Large intestine (tissue), 12 donors: ENCODE measurements at places on chromosomes 16 and 17. TPM values are rescaled to one million over a fixed set of nuclear protein-coding genes. Genes with fewer than 3 reads are reported as not detected.

DNA sequence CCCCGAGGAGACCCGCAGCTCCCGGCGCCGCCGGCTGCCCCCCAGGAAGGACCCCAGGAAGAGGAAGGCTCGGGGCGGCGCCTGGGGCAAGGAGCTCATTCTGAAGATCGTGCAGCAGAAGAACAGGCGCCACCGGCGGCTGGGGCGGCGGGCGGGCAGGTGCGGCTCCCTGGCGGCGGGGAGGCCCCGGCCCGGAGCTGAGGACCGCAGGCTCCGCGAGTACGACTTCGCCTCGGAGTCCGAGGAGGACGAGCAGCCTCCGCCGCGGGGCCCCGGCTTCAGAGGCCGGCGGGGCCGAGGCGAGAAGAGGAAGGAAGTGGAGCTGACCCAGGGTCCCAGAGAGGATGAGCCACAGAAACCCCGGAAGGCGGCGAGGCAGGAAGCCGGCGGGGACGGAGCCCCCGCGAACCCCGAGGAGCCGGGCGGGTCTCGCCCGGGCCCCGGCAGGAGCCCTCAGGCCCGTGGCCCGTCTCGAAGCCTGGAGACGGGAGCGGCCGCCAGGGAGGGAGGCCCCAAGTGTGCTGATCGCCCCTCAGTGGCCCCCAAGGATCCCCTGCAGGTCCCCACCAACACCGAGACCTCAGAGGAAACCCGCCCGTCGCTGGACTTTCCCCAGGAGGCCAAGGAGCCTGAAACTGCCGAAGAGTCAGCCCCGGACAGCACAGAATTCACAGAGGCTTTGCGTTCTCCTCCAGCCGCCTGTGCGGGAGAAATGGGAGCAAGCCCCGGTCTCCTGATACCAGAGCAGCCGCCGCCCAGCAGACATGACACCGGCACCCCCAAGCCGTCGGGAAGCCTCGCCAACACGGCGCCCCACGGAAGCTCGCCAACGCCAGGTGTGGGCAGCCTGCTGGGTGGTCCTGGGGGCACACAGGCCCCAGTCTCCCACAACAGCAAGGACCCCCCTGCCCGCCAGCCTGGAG lies 22.3 kb upstream of the ZFPM1 start:
- H3K4me1 ChIP-seq: peaks cover 2% of the 10 kb centered on the region
- H3K27me3 ChIP-seq: peaks cover 35% of the 10 kb centered on the region
- H3K4me3 ChIP-seq: peak overlapping the region; percentile 10
- no peak overlapping the region for H3K27ac ChIP-seq

GRCh38 chr17:47708864-47709541 lies 15.0 kb downstream of the TBKBP1 start:
- H3K4me1 ChIP-seq: no peaks in the 10 kb centered on the region
- no peak overlapping the region for H3K27ac ChIP-seq
- DNase-seq: no peak
- H3K27me3 ChIP-seq: peaks cover 21% of the 10 kb centered on the region

GRCh38 chr17:81470944-81471817 lies 41.4 kb downstream of the ACTG1 start:
- no peak overlapping the region for H3K27ac ChIP-seq
- H3K4me1 ChIP-seq: peaks cover 9% of the 10 kb centered on the region

DNA sequence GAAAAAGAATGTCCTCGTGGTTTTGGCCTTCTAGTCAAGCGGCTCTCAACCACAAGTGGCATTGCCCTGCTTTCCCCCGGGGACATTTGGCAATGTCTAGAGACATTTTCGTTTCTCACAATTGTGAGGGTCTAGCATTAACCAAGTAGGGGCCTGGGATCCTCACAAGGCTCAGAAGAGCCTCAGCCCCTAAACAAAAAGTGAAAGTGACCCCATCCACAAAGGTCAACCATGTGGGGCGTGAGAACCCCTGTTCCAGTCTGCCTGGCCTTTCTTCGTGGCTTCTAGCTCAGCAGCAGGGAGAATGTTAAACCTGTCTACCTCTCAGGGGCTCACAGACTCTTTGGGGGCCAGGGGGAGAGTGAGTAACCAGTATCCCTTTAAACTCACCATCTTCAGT lies 4.8 kb upstream of the RPL38 start:
- no peak overlapping the region for H3K4me3 ChIP-seq
- no peak overlapping the region for H3K27ac ChIP-seq
- no peak for DNase-seq
- H3K4me1 ChIP-seq: peaks cover 2% of the 10 kb centered on the region

DNA sequence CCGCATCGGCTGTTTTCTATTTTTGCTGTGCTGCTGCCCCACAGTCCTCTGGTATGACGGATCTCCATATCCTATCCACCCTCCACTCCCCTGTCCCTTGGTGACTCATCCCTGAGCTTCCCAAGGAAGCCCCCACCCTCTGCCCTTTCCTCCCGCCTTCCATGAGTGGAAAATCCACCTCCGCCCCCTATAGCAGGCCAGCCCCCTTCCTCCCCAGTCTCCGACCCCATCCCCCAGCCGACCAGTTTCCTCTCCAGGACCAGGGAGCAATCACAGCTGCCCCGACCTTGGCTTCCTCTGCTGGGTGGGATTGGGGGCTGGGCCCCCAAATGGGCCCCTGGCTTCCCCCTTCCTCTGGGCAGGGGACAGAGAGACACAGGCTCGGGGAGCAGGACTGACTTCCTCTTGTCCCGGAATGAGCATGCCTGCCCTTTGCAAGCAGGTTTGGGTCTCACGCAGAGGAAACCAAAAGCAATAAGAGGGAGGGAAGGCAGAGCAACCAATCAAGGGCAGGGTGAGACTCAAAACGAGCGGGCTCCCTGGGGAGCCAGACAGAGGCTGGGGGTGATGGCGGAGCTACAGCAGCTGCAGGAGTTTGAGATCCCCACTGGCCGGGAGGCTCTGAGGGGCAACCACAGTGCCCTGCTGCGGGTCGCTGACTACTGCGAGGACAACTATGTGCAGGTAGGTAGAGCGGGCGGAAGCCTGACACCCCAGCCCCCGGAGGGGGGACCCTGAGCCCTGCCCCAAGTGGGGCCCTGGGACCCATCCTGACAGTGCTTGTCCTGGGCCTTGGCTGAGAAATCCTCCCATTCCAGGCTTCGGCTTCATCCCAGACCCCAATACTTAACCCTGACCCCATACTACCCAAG lies at the start of the genes ABI3 and GNGT2:
Gene ABI3, plus strand, starts transcription at position 550 of the 872 bp plus-strand sequence. Its CDS starts 18 bp downstream, at position 568.
Gene GNGT2, minus strand, starts transcription at position 417 of the 872 bp plus-strand sequence. CDS start 3,152 bp downstream, outside the sequence.
- H3K4me1 ChIP-seq: no peaks in the 10 kb centered on the region
- H3K36me3 ChIP-seq: no peaks in the 10 kb centered on the region
- H3K27ac ChIP-seq: no peak within 1 kb of the TSS
- H3K27me3 ChIP-seq: peaks cover 5% of the 10 kb centered on the region

LLGL2 gene
- 149 TPM for polyA plus RNA-seq

TNFRSF13B gene
- 0.07 TPM for polyA plus RNA-seq

IRX6 gene
- polyA plus RNA-seq: not detected
